CD4-positive, CD25-positive, alpha-beta regulatory T cell (primary cell): ENCODE measurements at places on chromosomes 7 and 10. TPM values are rescaled to one million over a fixed set of nuclear protein-coding genes. Genes with fewer than 3 reads are reported as not detected.

- no peak for DNase-seq
Observed at GRCh38 chr7:30162133-30162532, 27.3 kb downstream of the MTURN start.

DNA sequence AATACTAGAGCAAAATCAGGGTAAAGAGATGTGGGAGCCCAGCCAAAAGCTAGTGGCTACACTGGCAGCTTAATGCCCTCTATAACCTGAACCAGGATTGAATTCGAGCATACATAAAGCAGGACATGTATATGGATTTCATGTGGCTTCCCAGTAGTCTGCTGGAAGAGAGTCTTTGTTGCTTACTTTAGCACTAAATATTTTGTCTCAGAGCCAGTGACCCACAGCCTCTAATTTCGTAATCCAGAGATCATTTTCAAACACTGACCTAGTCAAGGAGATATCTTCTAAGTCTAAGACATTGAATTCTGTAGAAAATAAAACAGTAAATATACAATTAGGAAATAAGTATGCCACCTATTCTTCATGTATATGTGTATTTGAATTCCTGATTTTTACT, 64.2 kb upstream of the GNAI1 start:
- no peak for DNase-seq

The CALHM1 gene
- total RNA-seq: not detected

DNA sequence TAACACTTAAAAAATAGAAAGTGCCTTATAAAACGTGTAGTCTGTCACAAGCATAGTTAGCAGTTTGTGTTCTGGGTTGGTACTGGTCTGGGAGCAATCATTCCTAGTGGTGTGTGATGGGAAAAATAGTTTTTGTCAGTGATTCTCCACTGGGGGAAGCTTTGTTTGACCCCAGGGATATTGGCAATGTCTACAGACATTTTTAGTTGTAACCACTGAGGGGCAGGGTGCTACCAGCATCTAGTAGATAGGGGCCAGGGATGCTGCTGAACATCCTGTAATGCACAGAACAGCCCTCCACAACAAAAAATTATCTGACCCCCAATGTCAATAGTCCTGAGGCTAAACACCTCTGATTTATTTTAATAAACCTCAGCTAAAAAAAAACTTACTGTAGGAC, 51.6 kb upstream of the CREB5 start:
- no peak for DNase-seq

DNA sequence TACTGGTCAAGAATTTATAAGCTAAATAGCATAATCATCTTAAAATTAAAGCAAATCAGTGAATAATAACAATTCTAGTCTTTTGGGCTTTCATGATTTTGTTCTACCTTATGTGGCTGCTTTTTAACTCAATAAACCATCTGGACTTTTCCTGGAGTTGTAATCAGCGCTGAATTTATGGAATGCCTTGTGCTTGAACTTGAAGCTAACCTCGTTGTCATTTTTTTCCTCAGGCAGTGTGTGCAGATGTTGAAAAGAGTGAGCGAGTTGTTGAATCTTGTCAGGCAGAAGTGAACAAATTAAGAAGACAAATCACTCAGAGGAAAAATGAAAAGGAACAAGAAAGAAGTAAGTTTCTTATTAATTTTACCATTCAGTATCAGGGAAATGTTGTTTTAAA, 29.5 kb downstream of the ABRAXAS2 start:
- DNase-seq: no peak

- DNase-seq: no peak
Observed at GRCh38 chr7:103149808-103150180, 895 bp upstream of the NAPEPLD start.

The TMEM196 gene
- total RNA-seq: not detected

The OR2A42 gene
- total RNA-seq: 0.30 TPM

GRCh38 chr7:15104411-15105092, 202.0 kb upstream of the DGKB start:
- no peak for DNase-seq

DNA sequence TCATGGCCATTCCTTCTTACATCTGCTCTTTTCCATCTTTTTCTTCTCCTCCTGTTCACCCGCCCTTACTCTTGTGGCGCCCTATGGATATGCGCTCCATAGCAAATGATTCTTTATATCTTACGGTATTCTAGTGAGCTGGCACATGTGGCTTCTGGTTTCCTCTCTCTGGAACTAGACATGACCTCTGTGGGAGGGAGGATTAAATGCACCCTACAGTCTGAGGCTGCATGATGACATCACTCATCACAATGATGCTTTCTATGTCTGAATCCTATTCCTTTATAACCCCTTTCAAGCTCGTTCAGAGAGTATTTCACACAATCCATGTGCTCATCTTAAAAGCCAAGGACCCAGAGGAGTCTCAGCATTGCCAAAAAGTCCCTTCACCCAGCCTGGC, 153.3 kb downstream of the EGFR start:
- no peak for DNase-seq

The ABCC2 gene
- 3.6 TPM for total RNA-seq

DNA sequence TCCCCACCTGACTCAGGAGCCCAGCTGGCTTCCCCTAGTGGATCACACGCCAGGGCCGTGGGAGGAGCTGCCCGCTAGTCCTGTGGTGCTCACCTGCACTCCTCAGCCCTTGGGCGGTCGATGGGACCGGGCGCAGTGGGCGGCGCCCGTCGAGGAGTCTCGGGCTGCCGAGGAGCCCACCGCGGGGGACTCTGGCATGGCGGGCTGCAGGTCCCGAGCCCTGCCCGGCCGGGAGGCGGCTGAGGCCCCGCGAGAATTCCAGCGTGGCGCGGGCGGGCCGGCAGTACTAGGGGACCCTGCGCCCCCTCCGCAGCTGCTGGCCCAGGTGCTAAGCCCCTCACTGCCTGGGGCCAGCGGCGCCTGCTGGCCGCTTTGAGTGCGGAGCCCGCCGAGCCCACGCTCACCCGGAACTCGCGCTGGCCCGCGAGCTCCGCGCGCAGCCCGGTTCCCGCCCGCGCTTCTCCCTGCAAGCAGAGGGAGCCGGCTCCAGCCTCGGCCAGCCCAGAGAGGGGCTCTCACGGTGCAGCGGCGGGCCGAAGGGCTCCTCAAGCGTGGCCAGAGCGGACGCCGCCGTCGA, 367.9 kb downstream of the TYW1 start:
- no peak for DNase-seq

DNA sequence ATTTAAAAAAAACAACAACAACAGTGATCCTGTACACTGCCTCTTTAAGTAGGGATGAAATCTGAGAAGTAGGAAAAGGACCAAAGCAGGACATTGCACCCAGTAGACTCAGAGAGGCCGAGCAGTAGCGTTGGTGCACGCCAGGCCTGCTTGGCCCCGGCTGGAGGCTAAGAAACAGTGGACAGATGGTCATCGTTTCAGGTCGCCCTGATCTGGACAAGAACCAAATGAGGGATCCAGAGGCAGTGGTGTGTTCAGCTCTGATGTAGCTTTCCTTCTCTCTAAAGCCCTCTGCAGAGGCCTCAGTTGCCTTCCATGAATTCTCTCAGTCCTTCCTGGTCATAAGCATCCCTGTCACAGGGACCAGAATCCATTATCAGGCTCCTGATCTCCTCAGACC, 142.2 kb upstream of the CDCA7L start:
- no peak for DNase-seq

The DYDC1 gene
- total RNA-seq: not detected

The DPYSL4 gene
- 1.2 TPM for total RNA-seq

DNA sequence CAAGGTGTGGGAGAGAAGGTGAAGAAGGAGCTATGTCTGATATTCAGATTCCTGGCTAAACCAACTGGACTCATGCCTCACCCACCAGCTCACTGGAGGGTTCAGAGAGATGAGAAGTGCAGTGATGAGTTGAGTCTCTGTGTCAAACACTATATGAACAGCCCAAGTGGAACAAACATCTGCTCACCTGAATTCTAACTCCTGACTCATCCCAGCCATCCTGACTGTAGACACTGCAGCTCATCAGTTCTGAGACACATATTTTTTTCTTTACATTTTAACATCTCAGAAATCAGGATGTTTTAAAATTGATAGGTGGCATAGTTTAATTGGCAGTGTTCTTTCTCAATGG, 27.3 kb downstream of the GSDME start:
- DNase-seq: no peak

GRCh38 chr7:26853788-26854393, 10.5 kb downstream of the SKAP2 start:
- no peak for DNase-seq
